Left ventricle myocardium inferior (tissue), 1 donor: ENCODE measurements at places on chromosomes 16 and 17. TPM values are rescaled to one million over a fixed set of nuclear protein-coding genes. Genes with fewer than 3 reads are reported as not detected.

The NDUFAF8 gene
- total RNA-seq = 61.5 TPM

The MT4 gene
- total RNA-seq = not detected

GRCh38 chr17:35947156-35947585, 3.7 kb upstream of the LYZL6 start:
- DNase-seq = no peak
- peaks cover 28% of the 10 kb centered on the region for H3K27me3 ChIP-seq
- no peak overlapping the region for H3K27ac ChIP-seq
- H3K4me3 ChIP-seq = peak overlapping the region; percentile 25
- H3K4me1 ChIP-seq = no peaks in the 10 kb centered on the region
- no peaks in the 10 kb centered on the region for H3K36me3 ChIP-seq

GRCh38 chr16:8893976-8894690, 12.0 kb downstream of the LITAFD start:
- peaks cover 19% of the 10 kb centered on the region for H3K4me1 ChIP-seq
- H3K27ac ChIP-seq = no peak overlapping the region
- H3K27me3 ChIP-seq = no peaks in the 10 kb centered on the region
- H3K4me3 ChIP-seq = no peak overlapping the region

- H3K27ac ChIP-seq = no peak overlapping the region
- no peaks in the 10 kb centered on the region for H3K4me1 ChIP-seq
- DNase-seq = no peak
- H3K27me3 ChIP-seq = no peaks in the 10 kb centered on the region
- no peaks in the 10 kb centered on the region for H3K36me3 ChIP-seq
- H3K4me3 ChIP-seq = no peak overlapping the region
These were observed 668.1 kb downstream of the MAF start for GRCh38 chr16:78932355-78932943.

GRCh38 chr17:18262111-18262510, 1.6 kb downstream of the MIEF2 start:
- H3K36me3 ChIP-seq = peaks cover 28% of the 10 kb centered on the region
- DNase-seq = no peak
- no peaks in the 10 kb centered on the region for H3K27me3 ChIP-seq
- peaks cover 65% of the 10 kb centered on the region for H3K4me1 ChIP-seq
- peak overlapping the region; percentile 100 for H3K27ac ChIP-seq

GRCh38 chr17:67784364-67785121, 40.8 kb upstream of the BPTF start:
- H3K4me1 ChIP-seq = peaks cover 2% of the 10 kb centered on the region
- DNase-seq = no peak
- no peak overlapping the region for H3K27ac ChIP-seq
- H3K4me3 ChIP-seq = no peak overlapping the region
- no peaks in the 10 kb centered on the region for H3K36me3 ChIP-seq
- no peaks in the 10 kb centered on the region for H3K27me3 ChIP-seq
